HEK293T (cell line): ENCODE measurements at places on chromosomes 13 and 19.
A peak's percentile ranks its signal among the peaks of the same experiment; 100 is the strongest.

DNA sequence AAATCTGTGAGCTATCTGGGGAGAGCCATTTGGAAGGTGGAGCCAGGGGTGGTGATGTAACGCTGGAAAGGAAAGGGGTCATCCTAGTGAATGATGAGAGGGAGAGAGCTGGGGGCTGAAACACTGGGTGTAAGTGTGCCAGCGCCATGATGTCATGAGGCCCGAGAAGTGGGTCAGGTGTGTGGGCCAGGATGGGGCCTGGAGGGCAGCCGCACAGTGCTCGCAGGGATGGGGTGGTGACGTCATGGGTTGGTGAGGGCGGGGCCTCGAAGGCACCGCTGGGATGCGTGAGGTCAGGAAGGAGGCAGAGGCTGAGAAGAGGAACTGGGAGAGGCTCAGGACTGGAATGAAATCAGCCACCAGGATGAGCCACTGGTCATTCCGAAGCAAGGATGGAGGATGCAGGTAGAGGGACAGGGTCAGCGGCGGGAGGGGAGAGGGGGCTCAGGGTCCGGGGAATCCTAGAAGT lies 4.4 kb downstream of the CCDC61 start:
- DNase-seq, result peak; percentile 59

GRCh38 chr13:51557875-51558612 lies 26.2 kb upstream of the WDFY2 start:
- DNase-seq, result no peak

- DNase-seq, result no peak
These were observed 556.1 kb upstream of the SLITRK6 start for GRCh38 chr13:86355301-86355700.

GRCh38 chr13:36059321-36059720 lies 71.9 kb downstream of the DCLK1 start:
- no peak for DNase-seq
